ENCODE measurements at places on chromosomes 7 and 10.

DNA sequence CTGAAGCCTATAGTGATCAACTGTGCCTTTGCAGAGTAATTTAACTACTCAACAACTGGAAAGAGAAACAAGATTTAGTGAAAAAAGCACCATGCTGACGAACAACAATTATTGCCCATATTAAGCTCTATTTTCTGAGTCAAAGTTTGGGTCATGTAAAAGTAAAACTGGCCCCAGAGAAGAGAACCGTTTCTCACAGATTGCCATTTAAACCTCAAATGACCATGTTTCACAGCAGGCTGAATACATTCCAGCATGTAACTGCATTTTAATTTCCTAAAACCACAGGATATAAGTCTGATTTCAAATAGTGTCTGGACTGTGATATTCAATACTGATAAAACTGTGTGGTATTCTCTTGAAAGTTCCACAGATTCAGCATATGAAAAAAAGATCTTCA, 140.7 kb downstream of the ATE1 start:
- no peak for ATAC-seq

GRCh38 chr7:40824461-40824860, 689.7 kb downstream of the SUGCT start:
- no peak for ATAC-seq

DNA sequence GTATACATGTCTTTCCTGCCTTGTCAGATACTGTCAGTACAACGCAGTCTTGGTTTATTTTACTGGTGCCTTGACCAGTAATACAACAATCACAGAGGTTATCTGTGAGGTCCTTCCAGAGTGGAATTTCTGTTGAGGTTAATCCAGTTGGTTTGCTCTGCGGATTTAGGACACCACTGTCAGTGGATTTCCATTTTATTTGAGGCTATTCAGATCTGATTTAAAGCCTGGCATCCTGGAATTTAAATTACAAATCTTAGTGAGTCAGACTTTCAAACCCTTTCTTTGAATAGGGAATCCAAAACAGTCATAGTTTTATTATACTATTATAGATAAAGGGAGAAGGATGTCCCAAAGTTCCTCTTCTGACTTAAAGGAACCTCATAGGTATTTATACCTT, 40.5 kb downstream of the ANLN start:
- ATAC-seq = no peak

DNA sequence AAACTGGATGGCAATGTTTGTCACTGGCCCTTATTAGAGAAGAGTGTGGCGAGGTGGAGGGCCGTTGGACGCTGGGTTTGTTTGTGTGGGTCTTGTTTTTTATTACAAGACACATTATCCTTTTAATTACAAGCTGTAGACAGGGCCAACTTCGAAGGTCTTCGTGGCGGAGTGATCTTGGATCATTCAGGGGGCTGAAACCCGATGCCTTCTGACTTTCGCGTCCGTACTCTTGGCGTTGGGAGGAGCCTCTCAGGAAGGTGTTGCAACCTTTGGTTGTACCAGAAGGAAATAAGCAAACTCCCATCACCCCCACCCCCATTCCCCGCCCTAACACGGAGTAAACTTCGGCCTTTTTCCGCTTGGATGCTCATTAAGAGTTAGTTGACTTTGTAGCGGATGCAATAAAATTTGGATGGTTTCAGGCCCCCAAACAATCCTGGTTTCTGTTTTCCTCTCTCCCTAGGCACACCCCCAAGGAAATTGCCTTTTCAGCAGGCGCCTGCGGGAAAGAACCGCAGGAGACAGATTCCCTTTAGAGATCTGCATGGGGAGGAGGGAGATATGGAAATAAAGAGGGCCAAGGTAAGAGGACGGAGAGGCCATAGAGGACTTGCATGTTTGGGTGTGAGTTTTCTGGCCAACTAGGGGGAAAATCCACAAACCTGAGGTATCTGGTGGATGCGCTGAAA, 294.5 kb upstream of the NFE2L3 start:
- ATAC-seq = no peak

DNA sequence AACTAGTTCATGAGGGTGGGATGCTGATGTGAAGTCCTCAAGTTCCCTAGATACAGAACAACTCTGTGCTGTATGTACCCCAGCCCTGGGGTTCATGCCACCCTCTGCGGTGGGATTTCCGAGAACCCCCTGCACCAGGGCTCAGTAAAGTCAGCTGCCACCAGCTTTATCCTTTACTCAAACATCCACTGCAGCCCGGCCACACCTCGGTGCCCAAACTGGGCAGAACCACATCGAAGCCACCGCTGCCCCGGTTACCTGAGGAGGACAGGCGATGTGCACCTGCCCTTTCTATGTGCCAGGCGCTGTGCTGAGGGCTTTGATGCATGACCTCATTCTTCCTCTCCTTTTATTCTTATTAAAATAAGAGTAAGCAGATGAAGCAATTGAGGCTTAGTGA, 9.9 kb upstream of the CALML5 start:
- ATAC-seq = no peak

GRCh38 chr10:111515264-111515663, 438.4 kb downstream of the ADRA2A start:
- ATAC-seq = no peak

- ATAC-seq = peak; percentile 29
Observed at GRCh38 chr7:143437578-143437977, 5.7 kb upstream of the TAS2R60 start.

GRCh38 chr10:128051548-128051947, 74.7 kb downstream of the MKI67 start:
- no peak for ATAC-seq

DNA sequence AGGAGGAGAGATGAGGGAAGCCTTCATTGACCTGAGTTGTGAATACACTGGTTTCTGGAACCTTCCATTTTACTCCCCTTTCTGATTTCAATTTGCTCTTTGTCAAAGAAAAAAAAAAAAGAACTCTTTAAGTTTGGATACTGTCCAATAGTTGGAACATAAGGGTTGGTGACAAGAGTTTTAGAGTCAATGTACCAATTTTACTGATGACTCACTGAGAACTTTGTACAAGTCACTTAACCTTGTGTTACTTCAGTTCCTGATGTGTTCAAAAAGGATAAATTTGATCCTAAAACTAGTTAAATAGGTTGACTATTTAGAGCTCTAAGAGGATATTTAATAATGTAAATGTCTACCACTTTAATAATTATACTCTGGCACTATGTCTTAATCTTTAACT, 4.1 kb upstream of the CDK14 start:
- no peak for ATAC-seq

DNA sequence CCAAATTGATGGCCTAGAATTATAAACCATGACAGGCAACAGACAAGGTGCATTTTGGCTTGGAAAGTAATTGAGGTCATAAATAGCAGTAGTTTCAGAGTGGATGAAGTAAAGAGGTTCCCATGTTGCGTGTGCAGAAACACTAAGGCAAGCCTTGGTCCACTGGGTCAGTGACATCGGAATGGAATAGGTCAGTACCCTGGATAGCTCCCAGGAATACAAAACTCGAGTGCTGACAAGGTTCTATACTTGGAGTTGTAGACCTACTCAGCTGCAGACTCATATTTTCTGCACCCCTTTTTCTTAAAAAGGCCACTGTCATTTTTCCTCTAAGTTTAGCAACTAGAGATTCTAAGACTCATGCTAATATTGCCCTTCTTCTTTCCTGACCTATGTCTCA, 132.8 kb downstream of the DYNC1I1 start:
- ATAC-seq = no peak

DNA sequence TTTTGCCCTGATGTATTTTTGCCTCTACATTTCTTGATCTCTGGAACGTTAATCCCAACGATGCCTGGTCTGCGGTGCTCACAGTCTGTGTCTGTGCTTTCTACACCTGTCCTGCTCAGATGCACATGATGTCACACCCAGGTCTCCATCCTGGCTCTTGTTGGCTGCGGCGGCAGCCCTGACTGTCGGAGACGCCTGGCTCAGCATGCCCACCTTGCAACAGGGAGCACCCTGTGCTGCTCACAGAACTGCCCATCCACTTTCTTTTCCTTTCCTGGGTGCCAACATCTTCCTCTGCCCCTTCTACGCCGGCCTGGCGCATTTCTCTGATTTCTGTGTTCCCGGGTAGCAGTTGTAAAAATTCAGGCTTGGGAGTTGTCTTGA, 106.2 kb downstream of the CUX1 start:
- ATAC-seq = no peak

- ATAC-seq = no peak
Observed at GRCh38 chr7:113143486-113144257, 25.3 kb upstream of the SMIM30 start.

DNA sequence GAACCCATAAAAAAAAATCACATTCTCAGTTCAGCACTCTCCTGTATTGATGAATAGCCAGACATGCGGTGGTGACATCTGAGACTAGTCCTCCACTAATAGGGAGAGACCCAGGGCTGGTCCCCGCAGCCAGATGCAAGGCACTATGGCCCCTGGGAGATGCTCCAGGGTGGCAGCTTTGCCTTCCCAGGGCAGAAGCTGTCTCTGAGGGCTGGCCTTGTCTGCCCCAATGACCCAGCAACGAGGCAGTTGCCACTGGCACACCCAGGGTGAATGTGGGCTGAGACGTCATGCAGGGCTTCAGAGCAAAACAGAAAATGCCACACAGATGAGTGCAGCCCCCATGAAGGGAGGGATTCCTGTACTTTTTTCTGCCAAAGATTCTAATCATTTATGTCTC, 50.1 kb upstream of the GDF10 start:
- ATAC-seq = no peak

DNA sequence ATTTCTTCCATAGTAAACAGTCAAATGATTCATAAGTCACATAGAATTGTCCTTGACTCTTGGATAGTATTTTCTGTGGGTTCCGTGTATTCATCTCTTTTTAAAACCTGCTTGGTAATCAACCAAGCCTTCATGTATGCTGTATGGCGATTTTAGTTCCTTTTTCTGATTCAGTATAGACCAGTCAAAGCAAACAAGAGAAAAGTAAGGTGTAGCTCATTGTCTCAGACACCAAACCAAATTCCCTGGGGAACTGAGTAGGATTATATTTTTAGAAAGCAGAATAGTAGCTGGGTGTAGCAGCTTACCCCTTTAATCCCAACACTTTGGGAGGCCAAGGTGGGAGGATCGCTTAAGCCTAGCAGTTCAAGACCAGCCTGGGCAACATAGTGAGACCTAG, 240.5 kb downstream of the BBS9 start:
- ATAC-seq = no peak

DNA sequence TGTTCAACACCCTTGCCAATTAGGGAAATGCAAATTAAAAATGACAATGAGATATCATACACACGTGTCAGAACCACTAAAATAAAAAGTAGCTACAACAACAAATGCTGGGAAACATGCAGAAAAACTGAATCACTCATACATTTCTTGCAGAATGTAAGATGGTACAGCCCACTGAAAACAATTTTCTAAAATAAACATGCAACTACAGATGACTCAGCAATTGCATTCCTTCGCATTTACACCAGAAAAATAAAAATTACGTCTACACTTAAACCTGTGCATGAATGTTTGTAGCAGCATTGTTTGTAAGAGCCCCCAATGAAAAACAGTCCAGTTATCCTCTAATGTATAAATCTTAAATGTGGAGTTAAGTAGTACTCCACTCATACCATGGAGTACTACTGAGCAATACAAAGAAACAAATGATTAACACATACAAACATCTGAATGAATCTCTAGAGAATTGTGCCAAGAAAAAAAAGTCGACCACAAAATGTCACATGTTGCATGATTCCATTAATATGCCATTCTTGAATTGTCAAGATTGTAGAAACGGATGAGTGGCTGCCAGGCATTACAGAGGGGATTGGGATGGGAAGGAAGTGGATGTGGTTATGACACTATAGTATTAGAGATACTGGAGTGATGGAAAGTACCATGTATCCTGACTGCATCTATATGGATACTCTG, 134.6 kb upstream of the NPSR1 start:
- ATAC-seq = no peak

GRCh38 chr10:119715628-119716505, 10.0 kb upstream of the INPP5F start:
- ATAC-seq = no peak

DNA sequence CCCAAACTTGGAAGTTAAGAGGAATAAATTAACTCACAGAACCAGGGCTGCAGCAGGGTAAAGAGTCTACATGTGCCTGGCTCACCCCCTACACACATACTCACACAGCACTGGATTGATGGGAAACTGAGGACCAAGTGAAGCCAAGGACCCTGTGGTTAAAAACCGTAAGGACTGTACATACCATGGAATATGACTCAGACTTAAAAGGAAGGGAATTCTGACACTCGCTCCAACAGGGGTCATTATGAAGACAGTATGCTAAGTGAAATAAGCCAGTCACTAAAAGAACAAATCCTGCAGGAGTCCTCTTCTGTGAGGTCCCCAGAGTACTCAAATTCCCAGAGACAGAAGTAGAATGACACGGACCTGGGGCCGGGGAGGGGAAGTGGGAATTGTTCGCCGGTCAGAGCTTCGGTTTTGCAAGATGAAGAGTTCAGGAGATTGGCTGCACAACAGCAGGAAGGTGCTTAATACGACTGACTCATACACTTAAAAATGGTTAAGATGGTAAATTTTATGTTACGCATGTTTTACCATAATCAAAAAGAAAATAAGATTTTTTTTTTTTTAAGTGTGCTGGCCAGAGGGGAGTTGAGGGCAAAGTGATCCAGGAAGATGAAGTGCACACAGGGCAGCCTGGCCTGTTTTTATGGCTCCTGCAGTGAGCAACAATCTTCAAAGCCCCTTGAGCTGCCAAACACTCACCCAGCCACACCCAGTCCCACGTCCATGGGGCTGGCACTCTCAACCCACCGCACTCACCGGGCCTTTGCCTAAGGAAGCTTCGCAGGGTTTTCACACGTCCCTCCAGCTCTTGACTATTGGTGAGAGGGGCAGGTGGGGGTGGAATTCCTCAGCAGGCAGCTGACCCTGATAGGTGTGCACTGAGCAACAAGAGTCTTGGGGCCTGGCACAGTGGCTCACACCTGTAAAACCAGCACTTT, 26.4 kb downstream of the DRGX start:
- no peak for ATAC-seq

DNA sequence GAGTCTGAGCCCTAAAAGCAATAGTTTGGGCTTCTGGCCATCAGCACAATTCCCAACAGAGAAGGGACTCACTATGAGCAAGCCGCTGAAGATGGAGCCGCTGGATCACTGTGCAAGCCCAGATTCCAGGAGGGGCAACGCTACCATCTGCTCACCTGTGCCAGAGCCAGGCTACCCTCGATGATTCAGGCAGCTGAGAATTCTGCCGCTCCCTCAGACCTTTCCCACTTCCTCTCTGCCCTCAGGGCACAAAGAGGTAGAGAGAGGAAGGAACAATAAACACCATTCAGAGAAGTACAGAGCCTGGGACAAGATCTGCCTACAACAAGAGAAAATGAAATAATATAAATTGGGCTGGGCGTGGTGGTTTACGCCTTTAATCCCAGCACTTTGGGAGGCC, 98.1 kb downstream of the MYOF start:
- no peak for ATAC-seq

- ATAC-seq = no peak
Observed at GRCh38 chr7:106071999-106072714, 40.0 kb downstream of the SYPL1 start.

- no peak for ATAC-seq
Observed at GRCh38 chr7:30859940-30860496, 51.6 kb upstream of the AQP1 start.

- no peak for ATAC-seq
Observed at GRCh38 chr7:36084485-36085091, 68.5 kb upstream of the EEPD1 start.

- ATAC-seq = no peak
Observed at GRCh38 chr7:52481571-52481970, 553.9 kb upstream of the POM121L12 start.

All from activated T-helper 17 cell treated with anti-CD3 and anti-CD28 coated beads, Interleukin-2, amount 50 U/mL, for 72 hours (primary cell).